ENCODE measurements at places on chromosomes 12 and 14.

DNA sequence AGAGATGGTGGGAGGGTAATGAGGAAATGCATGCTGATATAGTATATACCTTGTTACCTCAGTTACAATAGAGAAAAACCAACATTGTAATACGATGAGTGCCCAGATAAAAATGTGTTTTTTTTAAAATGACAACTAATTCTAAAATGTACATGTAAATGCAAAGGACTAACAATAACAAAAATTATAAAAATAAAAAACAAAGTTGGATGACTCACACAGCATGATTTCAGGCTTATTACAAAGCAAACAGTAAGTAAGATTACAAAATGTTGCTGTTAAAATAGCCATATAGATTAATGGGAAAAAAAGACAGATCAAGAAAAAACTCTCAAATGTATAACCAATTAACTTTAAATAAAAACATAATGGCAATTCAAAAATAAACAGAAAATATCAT is 1099.4 kb downstream of the FSCB start:
- DNase-seq: no peak

- no peak for DNase-seq
Measured at GRCh38 chr12:92539976-92540781, 162.6 kb upstream of the PLEKHG7 start.

GRCh38 chr12:74051848-74052247 is 485.8 kb upstream of the ATXN7L3B start:
- DNase-seq: no peak

- no peak for DNase-seq
Measured at GRCh38 chr14:72457641-72458040, 436.3 kb downstream of the DPF3 start.

DNA sequence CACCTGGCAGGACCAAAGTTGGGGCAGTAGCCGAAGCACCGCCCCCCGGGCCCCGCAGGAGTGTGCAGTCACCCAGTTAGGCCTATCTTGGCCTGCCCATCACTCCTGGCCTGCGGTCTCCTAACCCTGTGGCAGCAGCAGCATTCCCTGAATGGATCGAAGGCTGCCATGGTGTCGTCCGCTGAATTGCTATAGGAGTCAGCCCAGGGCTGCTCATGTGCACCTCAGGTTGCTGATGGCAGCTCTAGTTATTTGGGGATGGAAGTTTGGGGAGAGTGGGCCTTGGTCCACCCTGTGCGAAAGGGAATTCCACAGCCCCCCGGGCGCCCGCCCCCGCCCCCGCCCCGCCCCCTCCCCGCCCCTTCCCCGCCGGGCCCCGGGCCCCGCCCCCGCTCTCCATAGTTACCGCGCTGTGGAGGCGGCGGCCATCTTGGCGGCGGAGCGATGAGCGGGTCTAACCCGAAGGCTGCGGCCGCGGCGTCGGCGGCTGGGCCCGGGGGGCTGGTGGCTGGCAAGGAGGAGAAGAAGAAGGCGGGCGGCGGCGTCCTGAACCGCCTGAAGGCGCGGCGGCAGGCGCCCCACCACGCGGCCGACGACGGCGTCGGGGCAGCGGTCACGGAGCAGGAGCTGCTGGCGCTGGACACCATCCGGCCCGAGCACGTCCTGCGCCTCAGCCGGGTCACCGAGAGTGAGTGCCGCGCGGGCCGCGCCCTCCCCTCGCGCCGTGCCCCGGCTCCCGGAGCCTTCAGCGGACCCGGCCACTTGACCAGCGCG is at the start of gene UNC119B:
Gene UNC119B (plus strand): TSS at position 428 of the 774 bp plus-strand sequence. CDS start 17 bp downstream, at position 445.
- peak; percentile 68 for DNase-seq

DNA sequence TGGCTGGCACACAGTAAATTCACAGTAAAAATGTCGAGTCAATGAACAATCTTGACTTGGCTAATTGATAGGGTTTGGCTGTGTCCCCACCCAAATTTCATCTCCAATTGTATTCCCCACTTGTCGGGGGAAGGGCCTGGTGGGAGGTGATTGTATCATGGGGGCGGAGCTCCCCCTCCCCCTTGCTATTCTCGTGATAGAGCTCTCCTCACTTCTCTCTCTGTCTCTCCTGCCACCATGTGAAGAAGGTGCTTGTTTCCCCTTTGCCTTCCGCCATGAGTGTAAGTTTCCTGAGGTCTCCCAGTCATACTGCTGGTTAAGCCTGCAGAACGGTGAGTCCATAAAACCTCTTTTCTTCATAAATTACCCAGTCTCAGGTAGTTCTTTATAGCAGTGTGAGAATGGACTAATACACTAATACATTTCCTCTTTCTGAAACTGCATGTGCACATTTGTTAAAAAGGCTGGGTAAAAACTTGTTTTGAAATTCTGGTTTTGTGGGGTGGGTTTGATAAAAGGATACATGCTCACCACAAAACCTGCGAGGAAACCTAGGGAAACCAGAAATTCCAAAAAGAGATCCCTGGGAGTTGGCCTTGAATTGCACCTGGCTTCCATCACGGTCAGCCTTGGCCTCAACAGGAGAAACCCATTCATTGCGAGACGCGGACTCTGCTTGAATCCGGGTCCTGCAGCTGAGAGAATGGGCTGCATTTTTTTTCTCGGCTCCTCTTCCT is 16.2 kb upstream of the MYL2 start:
- no peak for DNase-seq

DNA sequence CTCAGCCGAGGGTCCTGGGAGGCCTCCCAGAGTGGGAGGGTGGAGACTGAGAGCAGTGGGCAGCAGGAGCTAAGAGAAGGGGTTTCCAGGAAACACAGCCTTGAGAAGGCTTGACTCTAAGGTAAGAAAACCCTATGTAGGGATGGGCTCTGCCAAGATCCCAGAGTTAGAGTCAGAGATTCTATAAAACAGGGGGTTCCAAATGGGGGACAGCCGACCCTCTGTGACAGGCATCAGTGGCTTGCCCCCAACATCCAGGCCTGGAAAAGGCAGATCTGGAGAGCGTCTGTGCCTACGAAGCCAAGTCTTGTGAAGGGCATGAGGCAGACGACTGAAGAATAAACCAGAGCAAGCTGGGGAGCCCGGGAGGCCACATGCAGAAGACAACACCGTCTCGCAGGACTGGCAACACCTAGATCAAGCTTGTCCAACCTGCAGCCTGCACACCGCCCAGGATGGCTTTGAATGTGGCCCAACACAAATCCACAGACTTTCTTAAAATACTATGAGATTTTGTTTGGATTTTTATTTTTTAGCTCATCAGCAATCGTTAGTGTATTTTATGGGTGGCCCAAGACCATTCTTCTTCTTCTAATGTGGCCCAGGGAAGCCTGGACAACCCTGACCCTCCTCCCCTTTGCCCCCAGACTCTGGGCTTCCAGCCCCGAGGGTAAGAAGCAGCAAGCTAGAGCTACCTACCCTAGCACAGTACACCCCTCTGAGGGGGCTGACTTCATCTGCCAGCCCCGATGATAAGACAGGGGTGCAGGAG is 42.1 kb downstream of the PRMT8 start:
- DNase-seq: no peak

GRCh38 chr12:125399489-125399888 is 334.3 kb downstream of the AACS start:
- no peak for DNase-seq

- no peak for DNase-seq
Measured at GRCh38 chr12:64001439-64001838, 156.9 kb downstream of the SRGAP1 start.

GRCh38 chr12:65313719-65314317 is 35.3 kb downstream of the MSRB3 start:
- DNase-seq: no peak

DNA sequence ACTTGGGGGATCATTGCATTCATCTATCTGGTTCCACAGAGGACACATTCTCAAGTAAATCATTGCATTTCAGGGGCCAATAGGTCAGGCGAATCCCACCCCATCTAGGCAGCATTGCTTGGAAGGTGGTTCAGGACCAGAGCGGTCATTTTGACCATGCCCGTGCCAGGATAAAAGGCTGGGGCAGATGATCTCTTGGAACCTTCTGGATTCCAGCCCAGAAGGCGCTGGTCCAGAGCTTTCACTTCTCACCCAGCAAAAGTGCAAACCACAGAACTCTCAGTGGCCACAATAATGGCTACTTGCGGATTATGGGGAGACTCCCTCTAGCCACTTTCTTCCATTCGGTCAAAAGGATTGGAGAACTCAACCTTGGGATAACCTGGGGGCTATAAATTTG is 595 bp upstream of the KRT85 start:
- DNase-seq: no peak

- peak; percentile 72 for DNase-seq
Measured at GRCh38 chr14:90495357-90496276, 98.8 kb downstream of the CALM1 start.

DNA sequence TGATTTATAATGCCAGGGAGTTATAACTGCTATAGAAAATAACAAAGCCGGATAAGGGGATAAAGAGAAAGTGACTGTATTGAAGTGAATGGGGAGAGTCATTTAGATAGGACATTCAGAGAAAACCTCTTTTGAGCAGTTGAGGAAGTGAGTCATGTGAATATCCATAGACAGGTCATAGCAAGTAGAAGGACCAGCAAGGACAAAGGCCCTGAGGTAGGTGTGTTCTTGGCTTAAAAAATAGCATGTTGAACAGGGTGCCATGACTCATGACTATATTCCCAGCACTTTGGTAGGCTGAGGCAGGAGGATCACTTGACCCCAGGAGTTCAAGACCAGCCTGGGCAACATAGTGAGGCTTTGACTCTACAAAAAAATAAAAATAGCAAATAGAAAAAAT is 51.5 kb upstream of the RAP1B start:
- no peak for DNase-seq

DNA sequence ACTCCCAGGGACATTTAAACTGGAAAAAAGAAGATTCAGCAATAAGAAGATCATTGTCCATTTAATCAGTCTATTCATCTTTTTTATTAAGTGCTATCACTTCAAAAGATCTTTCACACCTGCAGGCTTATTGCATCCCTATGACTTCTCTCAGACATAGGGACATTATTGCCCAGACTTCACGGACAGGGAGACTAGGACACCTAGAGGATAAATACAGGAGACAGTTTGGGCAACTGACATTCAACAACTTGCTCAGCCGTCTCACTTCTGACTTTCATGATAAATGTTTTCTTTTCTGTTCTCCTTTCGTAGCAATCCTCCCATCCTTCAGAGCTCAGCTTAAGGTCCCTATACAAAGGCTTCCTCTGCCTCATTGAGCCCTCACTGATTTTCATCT is 84.3 kb downstream of the TMEM30B start:
- DNase-seq: no peak

- DNase-seq: no peak
Measured at GRCh38 chr12:47747596-47748506, 10.8 kb downstream of the RAPGEF3 start.

GRCh38 chr14:84129007-84129406 is 1400.9 kb upstream of the FLRT2 start:
- DNase-seq: no peak

- DNase-seq: no peak
Measured at GRCh38 chr12:39224971-39225370, 217.9 kb downstream of the KIF21A start.

- no peak for DNase-seq
Measured at GRCh38 chr14:104405360-104406226, 174.0 kb upstream of the C14orf180 start.

DNA sequence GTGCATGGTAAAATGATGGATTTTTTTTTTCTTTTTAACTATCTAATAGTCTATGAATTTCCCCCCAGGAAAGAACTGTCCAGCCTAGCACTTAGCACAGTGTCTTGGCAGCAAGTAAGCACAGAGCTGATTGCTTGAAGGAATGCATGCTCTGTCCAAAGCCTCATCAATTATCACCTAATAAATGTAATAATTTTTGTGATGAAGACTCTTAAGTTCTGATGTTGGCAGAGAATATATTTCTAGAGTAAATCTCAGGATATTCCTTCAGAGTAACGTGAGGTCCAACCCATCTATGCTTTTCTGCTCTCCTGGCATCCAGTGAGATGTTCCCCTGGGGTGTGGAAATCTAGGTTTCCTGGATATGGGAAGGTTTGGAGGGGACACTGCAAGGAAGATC is 152.4 kb downstream of the TMX1 start:
- no peak for DNase-seq

DNA sequence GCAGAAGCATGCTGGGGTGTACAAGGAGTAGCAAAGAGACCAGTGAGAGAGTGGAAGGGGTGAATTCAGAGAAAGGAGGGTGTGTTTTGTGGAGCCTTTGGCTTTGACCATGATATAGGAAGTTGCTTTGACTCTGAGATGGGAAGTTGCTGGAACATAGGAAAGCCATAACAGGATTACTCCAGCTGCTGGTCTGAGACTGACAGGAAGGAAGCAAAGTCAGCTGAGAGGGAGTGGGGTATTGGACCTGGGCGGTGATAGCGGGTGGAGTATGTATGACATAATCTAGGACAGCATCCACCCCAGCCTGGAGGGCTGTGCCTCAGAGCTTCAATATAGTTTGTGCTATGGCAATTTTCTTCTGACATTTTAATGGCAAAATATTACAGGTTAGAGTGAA is 324.4 kb downstream of the PDZRN4 start:
- peak; percentile 56 for DNase-seq

DNA sequence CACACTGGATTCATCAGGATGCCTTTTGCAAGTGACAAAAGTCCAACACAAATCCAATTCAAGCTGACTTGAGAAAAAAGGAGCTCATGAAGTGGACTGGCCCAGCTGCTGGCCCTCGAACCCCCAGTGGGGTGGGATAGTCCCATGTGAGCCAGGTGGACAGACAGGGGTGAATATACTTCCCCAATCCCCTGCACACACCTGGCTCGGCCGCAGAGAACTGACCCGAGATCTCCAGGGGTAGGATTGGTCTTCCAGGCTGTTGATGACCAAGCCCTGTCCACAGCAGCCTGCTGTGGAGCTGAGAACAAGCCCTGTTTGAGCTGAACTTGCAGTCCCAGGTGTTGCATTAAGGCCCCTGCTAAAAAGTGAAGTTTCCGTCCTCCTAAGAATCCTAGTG is 56.2 kb downstream of the TPCN1 start:
- no peak for DNase-seq

GRCh38 chr12:28767836-28768348 is 381.2 kb upstream of the FAR2 start:
- DNase-seq: no peak

GRCh38 chr12:26680727-26681455 is 152.1 kb downstream of the ITPR2 start:
- no peak for DNase-seq

- DNase-seq: no peak
Measured at GRCh38 chr12:76588881-76589565, 29.5 kb upstream of the OSBPL8 start.

- DNase-seq: no peak
Measured at GRCh38 chr12:127310548-127310947, 956.4 kb upstream of the TMEM132C start.

Measured in erythroblast (primary cell).